ENCODE measurements at places on chromosomes 4 and X.

DNA sequence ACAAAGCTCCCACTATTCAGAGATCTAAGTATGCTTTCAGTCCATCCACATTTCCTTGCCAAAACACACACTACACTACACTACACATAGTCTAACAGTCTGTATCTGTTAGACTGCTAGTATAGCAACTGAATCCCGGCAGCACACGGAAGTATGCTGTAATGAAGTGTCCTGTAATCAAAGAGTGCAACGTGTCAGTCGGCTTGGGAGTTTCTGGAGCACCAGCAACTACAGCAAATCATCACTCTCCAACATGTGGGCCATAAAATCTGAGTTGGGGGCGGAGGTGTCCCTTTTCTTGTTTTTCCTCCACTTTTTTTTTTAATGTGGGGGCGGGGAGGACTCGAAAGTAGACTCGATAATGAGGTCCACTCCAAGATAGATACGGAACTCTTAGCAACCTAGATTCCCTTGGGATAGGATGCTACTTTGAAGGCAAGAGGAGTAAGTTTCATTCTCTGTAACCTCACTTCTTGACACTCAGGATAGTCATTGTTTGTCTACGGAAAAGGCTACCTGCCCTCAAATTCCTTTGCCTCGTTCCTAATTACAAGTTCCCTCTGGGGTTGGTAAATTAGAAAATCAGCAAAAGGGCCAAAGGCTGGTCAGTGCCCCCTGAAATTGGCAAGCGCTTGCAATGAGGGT is 722 bp downstream of the SLC10A7 start:
- DNase-seq = no peak

GRCh38 chr4:84573385-84574068 is 9.4 kb upstream of the CDS1 start:
- DNase-seq = no peak

GRCh38 chr4:10470505-10470904 is 13.3 kb upstream of the ZNF518B start:
- no peak for DNase-seq

DNA sequence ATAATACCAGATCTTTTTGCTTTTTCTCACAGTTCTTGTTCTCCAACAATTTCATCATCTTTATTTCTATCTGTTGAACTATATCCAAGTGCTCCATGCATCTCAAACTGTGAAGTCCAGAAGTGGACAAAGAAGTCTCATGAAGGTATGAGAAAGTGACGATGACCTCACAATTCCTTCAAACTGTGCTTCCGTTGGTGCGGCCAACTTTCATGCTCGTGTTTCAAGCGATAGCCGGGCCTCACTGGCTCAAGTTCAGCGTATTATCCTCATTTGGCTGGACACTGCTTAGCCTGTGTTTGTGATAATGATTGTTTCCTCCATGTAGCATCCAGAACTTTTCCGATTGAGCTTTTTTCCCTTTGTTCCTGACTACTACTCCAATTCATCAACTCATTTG is 143.1 kb downstream of the PALLD start:
- DNase-seq = no peak

DNA sequence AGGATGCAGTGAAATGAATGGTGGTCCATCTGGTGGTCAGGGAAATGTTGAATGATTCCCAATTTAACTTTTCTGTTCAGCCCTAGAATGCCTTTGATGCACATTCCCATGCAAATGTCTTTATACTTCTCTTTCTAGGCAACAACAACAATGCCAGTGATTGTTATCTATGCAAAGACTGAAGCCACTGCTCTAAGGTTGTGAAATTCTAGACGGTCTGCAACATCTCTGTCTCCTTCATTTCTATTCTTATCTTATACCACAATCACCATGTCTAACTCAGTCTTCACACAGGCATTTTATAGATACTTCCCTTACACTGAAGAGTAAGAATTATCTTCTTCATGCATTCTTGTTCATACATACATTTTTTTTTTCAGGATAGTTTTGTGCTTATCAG is 84.5 kb downstream of the HPGD start:
- no peak for DNase-seq

- DNase-seq = no peak
Observed at GRCh38 chrX:14864631-14865030, 8.2 kb downstream of the FANCB start.

DNA sequence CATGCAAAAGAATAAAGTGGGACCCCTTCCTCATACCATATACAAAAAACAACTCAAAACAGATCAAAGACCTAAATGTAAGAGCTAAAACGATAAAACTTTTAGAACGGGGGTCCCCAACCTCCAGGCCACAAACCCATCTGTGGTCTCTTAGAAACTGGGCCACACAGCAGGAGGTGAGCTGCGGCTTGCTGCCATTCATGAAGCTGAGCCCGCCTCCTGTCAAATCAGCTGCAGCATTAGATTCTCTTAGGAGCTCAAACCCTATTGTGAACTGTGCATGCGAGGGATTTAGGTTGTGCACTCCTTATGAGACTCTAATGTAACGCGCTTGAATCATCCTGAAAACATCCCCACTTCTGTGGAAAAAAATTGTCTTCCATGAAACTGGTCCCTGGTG is 7.0 kb upstream of the GATA1 start:
- no peak for DNase-seq

DNA sequence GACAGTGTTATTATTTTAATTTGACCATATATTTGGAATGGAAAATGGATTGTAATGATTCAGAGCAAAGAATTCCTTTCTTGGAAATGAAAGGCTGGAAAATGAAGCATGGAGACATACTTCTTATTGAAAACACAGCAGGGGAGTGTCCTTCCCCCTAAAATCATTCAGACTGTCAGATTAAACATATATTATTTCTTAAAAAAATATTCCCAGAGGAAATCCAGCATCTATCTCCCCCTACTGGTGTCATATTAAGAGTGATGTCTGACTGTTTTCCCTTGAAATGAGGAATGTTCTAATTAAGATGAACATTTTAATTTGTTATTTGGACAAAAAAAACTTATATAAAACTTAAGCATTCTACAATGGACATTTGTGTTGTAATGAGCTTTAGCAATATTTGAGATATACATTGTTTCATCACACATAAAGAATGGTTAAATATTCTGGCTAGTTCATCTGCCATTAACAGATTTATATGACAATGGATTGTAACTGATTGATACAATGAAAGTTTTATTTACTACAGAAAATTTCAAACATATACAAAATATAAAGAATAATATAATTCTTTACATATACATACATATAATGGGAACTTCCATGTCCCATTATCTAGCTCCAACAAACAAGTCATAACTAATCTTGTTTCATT is 264.6 kb downstream of the SPRY1 start:
- DNase-seq = no peak

- no peak for DNase-seq
Observed at GRCh38 chrX:138711399-138712347, at the start of gene FGF13. TSS of gene FGF13 (minus strand) at chrX:138711717. CDS start at chrX:138711003, 714 bp downstream.

DNA sequence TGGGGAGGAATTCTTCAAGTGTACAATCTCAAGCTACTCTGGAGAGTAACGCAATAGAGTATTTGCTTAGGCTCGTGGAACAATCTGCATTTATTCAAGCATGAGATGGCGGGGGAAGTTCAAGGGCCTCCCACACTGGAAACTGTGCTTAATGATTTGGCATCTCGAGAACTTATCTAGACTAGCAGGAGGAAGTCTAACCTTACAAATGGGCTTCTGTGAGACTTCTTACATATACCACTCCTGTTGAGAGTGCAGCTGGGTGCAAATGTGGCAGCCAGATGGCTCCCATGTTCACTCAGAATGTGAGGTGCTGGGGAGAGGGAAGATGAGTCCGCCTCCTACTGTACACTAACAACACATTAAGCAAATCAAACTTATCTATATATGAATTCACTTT is 29.3 kb upstream of the PTPN13 start:
- DNase-seq = no peak

DNA sequence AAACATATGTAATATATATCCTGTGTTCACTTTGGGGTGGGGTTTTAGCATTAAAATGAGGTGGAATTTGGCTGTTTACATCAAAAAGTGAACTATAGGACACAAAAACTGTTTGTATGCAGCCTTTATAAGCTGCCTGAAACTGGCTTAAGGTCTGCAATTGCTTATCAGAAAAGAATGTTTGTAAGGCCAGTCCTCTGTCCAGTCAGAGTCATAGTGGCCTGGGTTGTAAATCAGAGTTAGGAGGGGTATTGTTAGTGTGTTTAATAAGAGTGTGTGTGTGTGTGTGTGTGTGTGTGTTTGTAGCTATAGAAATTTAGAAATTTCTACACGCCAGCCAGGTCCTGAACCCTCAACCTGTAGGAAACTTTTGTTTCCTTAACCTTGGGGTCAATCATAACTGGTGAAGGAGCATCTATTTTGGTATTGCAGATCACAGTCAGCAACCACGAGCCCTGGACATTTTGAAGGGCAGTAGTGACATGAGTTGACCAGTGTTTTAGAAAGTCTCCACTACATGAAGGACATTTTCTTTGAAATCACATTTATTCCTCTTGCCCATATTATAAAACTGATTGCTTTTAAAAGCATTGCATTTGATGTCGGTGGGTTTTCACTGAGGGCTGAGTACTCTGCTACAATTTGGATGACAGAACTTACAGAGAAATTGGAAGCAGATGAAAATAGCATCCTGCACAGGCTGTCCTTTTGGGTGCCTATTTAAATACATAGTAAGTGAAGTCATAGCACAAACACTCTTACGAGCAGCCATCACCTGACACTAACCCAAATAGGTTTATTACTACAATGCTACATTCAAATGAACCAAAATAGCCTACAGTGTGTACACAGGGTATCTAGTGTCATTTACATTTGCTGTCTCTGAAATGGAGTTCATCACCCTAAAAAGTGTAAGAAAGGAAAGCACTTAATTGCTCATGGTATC is 11.2 kb upstream of the TMEM154 start:
- no peak for DNase-seq

DNA sequence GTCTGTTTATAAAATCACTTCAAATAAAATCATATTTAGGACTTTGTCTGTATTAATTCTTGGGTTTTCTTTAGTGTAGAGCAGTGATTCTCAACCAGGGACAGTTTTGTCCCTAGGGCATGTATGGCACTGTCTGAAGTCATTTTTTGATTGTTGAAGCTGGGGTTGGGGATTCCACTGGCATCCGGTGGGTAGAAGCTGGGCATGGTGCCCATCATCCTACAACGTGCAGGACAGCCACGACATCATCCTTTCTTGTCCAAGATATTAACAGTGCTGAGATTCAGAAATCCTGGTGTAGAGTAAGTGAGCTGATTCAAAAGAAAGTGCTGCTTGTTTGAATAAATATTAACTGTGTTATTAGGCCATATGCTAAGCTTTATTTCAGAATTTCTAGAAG is 28.6 kb downstream of the DCLK2 start:
- no peak for DNase-seq

- DNase-seq = no peak
Observed at GRCh38 chr4:76206222-76206942, 7.2 kb downstream of the SCARB2 start.

- no peak for DNase-seq
Observed at GRCh38 chr4:168797194-168797593, 212.9 kb downstream of the CBR4 start.

- no peak for DNase-seq
Observed at GRCh38 chrX:124289443-124289842, 43.0 kb upstream of the TEX13D start.

DNA sequence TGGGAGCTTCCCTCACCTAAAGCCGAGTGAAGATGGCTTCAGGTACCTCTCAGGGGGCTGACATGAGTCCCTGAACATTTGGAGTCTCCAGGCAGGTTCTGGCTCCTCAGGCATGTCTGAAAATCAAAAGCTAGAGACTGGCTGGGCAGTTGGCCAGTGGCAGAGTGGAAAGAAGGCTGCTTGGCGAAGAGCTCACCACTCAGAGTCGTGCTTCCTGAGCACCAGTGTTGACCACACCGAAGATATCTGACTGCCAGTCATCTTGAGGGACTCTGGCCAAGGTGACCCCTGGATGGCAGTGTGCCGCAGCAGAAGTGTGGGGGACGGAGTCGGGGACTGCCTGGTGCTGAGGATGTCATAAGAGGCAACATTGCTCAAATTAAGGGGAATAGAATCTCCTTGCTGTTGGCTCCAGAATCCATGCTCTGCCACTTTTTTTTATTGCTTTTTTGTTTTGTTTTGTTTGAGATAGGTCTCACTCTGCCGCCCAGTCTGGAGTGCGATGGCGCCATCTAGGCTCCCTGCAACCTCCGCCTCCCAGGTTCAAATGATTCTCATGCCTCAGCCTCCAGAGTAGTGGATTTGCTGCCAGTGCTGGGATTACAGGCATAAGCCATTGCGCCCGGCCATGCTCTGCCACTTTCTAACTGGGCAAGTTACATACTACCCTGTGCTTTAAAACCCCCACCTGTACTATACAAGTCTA is 172.5 kb upstream of the GATB start:
- DNase-seq = no peak

GRCh38 chr4:160709026-160709425 is 1454.8 kb downstream of the FSTL5 start:
- DNase-seq = no peak

DNA sequence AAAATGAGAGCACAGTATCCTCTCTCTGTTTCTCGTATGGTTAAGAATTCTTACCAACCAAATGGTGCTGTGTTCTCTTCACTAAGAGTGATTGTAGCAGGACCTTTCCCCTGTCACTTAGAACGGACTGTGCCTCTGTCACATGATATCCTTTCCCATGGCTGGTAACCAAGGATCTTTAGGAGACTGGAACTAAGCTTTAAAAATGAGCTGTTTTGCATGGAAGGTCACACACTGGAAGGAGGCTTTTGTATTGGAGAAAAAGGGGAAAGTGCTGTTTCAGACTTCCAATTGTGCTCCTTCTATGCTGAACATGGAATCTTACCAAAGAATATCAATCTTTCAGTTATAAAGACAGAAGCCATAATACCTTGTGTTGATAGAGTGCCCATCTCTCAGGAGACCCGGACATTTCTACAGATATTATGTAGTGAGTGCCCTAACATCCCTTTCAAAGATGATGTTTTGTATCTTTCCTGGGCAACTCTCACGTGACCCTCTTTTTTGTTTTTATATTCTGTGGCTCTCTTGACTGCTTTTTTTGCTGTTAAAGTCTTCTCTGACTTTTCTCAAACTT is 148.6 kb downstream of the SLC4A4 start:
- DNase-seq = no peak

GRCh38 chr4:94262163-94263016 is 54.7 kb downstream of the SMARCAD1 start:
- DNase-seq = no peak

DNA sequence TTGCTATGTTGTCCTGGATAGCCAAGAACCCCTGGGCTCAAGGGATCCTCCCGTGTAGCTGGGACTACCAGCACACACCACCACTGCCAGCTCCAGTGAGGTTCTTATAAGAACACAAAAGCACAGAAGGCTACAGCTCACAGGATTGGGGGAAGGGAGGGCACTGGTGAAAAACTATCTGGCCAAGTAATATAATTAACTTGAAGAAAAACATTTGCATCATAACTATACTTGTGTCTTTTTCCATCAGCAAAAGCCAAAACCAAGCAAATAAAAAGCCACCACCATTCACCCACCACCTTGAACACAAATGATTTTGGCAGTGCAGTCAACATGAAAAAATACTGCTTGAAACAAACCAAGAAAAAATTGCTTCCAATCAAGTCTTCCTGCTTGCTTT is 188.2 kb downstream of the MAML3 start:
- no peak for DNase-seq

- DNase-seq = no peak
Observed at GRCh38 chr4:127575888-127576287, 56.9 kb upstream of the INTU start.

Measured in D721Med (cell line).